ENCODE measurements at places on chromosomes 3 and 15.

GRCh38 chr3:445960-446359 lies 249.4 kb downstream of the CHL1 start:
- DNase-seq, result no peak

- no peak for DNase-seq
These were observed 112.5 kb downstream of the ZIC1 start for GRCh38 chr3:147521646-147522045.

DNA sequence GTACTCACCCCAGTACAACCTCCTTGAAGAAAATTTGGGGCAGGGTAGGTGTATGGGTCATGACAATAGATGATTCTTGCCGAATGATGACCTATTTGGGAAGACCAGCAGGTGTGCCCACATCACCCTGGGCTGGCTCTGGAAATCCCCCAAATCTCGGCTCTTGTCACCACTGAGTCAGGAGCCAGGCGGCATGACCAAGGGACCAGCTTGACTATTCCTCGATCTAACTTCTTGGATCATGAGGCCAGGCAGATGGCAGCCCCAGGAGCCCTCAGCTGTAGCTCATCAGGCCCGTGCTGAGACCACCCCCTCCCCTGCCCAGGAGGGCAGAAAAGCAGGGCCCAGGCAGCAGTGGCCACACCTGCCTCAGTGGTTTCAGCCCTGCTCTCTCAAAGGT lies 9.2 kb upstream of the MUC4 start:
- no peak for DNase-seq

DNA sequence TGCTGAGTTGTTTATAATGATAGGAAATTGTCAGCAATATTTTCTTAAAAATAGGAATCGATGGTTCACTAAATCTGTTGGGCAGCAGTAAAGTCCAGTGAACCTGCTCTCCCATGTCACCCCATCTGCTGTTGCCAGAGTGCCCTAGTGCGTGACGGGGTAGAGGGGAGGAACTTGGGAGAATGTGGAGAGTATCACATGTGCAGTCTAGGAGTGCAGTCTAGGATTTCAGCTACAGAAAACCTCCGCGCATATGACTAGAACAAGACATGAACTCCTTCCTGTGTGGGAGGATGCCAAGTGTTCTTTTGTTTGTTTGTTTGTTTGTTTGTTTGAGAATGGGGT lies 74.6 kb upstream of the ACAD9 start:
- no peak for DNase-seq

GRCh38 chr3:51522273-51522962 lies 16.1 kb upstream of the RAD54L2 start:
- DNase-seq, result no peak

GRCh38 chr3:151410891-151411559 lies 26.5 kb upstream of the P2RY12 start:
- no peak for DNase-seq

- no peak for DNase-seq
These were observed 76.8 kb downstream of the SMAD3 start for GRCh38 chr15:67142092-67142766.

- DNase-seq, result no peak
These were observed 86.7 kb downstream of the EBLN2 start for GRCh38 chr3:73148206-73148605.

DNA sequence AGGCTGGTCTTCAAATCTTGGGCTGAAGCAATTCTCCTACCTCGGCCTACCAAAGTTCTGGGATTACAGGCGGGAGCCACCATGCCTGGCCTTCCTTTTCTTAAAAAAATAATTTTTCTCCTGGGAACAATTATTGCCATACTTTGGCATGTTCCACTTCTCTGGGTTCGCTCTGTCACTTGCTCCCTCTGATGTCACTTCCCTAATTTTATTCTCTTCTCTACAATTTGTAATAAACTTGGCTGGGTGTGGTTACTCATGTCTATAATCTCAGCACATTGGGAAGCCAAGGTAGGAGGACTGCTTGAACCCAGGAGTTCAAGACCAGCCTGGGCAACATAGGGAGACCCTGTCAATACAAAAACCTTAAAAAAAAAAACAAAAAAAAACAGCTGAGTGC lies 6.1 kb upstream of the IMPDH2 start:
- DNase-seq, result no peak

DNA sequence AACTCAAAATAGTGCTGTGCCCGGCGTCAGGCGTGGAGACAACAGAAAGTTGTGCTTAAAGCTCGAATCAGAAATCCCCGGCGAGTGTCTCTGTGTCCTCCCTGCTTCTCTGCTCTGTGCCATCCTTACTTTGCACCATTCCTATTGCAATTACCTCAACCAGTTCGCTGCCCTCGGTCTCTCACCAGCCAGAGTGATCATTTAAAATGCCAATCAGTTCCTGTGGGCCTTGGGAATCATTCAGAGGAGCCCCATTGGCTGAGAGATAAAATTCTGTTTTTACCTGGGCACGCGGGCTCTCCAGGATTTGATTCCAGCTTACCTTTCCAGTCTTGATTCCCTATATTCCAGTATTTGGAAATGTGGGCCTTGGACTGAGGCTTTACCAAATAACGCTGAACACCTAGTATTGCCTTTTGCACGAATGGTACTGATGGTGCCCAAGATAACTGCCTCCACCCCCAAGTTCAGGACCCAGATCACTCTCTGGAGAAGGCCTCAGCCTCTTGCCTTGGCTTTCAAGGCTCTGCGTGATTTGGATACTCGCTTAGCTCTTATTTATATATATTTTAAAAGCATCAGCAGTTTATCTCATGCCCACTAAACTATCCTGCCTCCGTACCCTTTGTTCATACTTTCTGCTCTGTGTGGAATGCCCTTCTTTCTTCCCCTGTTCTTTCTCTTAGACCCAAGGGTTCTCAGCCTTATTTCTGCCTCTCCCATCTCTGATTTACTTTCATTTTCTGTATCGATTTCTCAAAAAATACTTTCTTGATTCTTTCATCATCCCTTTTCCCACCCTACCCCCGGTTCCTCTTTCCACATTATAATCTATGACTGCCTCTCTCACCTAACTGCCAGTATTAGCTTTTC lies 863 bp downstream of the PSMA4 start:
- no peak for DNase-seq

DNA sequence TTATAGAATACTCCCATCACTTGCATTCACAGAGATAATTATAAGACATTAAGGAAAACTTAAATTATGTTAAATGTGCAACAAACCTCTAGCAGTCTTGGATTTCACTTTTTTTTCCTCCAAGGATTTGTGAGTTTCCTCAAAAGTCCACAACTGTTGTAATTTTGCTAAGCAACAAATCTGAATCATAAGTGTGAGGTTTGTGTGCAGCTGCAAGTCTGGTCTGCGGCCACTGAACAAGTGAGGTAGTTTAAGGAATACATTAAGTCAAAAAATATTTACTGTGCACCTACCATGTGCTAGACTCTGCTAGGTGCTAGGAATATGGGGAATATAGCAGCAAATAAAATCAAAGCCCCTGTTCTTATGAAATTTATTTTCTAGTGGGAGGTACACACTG lies 70.2 kb downstream of the LRRC28 start:
- DNase-seq, result no peak

Measured in NCI-H510A (cell line).